ENCODE measurements at places on chromosomes 4 and X. TPM values are rescaled to one million over a fixed set of nuclear protein-coding genes. Genes with fewer than 3 reads are reported as not detected.

Gene GC
- 34.8 TPM for total RNA-seq

Gene SRPX
- total RNA-seq: 42.5 TPM

Gene CLDN2
- total RNA-seq: 0.33 TPM

Gene TSPAN6
- total RNA-seq: 8.2 TPM

Gene COL25A1
- 0.26 TPM for total RNA-seq

Gene NPY5R
- not detected for total RNA-seq

Gene SLC4A4
- total RNA-seq: 334 TPM

Gene MAGEA12
- not detected for total RNA-seq

Data from body of pancreas (tissue), 4 donors.